ENCODE measurements at places on chromosomes 13 and 19.

GRCh38 chr19:39401070-39401548 is 5.5 kb upstream of the ZFP36 start:
- no peak for DNase-seq

GRCh38 chr13:99505814-99506269 is 4.6 kb downstream of the TM9SF2 start:
- no peak for DNase-seq

DNA sequence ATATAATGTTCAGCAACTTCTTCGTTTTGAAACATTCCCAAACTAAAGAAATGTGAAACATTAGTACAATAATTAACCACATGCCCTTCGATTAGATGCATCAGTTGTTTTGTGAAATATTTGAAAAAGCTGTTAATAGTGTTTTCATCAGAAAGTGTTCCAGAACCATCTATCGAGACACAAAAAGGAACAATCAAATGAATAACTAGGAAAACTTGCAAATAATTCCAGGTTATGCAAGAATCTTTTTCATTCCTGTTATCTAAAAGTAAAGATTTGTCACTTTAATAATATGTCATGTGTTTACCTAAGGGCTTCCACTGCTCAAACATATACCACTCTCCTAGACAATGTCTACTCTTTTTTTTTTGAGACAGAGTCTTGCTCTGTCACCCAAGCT is 904.2 kb upstream of the MIR17HG start:
- DNase-seq = no peak

GRCh38 chr19:14476673-14477401 is 1.7 kb upstream of the PTGER1 start:
- no peak for DNase-seq

- peak; percentile 4 for DNase-seq
Measured at GRCh38 chr19:47573071-47574026, at the start of gene ZNF541. Gene ZNF541 (minus strand): TSS chr19:47573148. CDS start chr19:47555856, 17,292 bp downstream.

DNA sequence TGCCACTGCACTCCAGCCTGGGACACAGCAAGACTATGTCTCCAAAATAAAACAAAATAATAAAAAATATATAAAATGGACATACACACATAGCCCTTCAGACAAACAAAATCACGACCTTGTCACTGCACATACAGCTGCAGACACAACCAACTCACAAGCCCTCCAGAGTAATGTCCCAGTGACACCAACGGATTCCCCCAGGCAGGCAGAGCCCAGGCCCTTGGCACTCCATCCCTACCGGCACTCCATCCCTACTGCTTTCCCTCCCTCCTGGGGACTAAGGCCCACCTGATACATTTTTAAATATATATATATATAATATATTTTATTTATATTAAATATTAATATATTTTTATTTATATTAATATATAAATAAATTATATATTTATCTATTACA is 18.5 kb downstream of the ZNF101 start:
- DNase-seq = no peak

DNA sequence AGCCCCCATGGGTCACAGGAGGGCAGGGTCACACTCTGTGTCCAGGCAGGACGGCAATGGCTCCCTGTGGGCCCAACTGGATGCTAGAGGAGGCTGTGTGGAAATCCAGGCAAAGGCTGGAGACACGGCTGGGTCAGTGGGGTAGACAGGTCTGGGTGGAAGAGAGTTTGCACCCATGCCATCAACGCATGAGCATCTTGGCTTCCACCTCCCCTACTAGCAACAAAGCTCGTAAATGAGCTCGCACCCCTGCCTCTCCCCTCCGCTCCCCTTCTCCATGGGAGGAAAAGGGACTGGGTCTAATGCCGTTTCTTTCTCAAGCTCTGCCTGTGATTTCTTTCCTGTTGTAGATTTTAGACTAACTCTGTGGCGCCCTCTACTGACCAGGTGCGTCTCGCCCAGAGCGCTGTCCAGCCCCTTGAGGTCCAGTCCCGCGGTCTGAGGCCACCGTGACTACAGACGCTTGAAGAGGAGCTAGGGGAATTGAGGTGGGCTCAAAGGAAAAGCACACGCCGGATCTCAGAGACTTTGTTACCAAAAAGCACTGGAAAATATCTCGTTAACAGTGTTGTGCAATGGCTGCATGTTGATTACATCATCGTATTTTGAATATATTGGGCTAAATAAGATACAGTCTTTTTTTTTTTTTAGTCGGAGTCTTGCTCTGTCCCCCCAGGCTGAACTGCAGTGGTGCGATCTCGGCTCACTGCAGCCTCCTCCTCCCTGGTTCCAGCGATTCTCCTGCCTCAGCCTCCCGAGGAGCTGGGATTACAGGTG is 50.7 kb upstream of the USP29 start:
- DNase-seq = peak; percentile 19

- no peak for DNase-seq
Measured at GRCh38 chr13:33992881-33993336, 175.0 kb downstream of the RFC3 start.

DNA sequence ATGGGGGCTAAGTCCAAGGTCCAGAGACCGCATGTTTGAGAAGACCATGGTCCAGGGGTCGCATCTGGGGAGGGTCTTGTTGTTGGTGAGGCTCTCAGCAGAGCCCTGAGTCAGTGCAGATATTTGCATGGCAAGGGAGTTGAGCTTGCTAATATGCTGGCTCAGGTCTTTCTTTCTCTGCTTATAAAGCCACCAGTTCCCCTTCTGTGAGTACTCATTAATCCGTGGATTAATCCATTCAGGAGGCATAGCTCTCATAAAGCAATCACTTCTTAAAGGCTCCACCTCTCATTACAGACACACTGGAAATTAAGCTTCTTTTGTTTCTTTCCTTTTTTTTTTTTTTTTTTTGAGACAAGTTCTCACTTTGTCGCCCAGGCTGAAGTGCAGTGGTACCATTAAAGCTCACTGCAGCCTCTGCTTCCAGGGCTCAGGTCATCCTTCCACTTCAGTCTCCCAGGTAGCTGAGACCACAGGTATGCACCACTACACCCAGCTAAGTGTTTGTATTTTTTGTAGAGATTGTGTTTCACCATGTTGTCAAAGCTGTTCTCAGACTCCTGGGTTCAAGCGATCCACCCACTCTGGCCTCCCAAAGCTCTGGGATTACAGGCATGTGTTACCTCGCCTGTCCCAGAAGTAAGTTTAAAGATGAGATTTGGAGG is 216.4 kb downstream of the SLITRK5 start:
- DNase-seq = no peak

DNA sequence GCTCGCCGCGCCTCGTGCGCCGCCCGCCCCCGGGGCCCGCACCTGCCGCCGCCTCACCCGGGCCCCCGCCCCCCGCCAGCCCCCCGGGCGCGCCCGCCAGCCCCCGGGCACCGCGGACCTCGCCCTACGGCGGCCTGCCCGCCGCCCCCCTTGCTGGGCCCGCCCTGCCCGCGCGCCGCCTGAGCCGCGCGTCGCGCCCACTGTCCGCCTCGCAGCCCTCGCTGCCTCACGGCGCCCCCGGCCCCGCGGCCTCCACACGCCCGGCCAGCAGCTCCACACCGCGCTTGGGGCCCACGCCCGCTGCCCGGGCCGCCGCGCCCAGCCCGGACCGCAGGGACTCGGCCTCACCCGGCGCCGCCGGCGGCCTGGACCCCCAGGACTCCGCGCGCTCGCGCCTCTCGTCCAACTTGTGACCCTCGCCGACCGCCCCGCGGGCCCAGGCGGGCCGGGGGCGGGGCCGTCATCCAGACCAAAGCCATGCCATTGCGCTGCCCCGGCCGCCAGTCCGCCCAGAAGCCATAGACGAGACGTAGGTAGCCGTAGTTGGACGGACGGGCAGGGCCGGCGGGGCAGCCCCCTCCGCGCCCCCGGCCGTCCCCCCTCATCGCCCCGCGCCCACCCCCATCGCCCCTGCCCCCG is 17.2 kb downstream of the POLRMT start:
- no peak for DNase-seq

GRCh38 chr13:35387682-35388250 is 88.7 kb downstream of the MAB21L1 start:
- no peak for DNase-seq

GRCh38 chr13:95647321-95647720 is 2.8 kb upstream of the DZIP1 start:
- no peak for DNase-seq

GRCh38 chr19:29409076-29409862 is 116.5 kb upstream of the VSTM2B start:
- DNase-seq = no peak

- no peak for DNase-seq
Measured at GRCh38 chr13:105785436-105785835, 750.0 kb downstream of the EFNB2 start.

DNA sequence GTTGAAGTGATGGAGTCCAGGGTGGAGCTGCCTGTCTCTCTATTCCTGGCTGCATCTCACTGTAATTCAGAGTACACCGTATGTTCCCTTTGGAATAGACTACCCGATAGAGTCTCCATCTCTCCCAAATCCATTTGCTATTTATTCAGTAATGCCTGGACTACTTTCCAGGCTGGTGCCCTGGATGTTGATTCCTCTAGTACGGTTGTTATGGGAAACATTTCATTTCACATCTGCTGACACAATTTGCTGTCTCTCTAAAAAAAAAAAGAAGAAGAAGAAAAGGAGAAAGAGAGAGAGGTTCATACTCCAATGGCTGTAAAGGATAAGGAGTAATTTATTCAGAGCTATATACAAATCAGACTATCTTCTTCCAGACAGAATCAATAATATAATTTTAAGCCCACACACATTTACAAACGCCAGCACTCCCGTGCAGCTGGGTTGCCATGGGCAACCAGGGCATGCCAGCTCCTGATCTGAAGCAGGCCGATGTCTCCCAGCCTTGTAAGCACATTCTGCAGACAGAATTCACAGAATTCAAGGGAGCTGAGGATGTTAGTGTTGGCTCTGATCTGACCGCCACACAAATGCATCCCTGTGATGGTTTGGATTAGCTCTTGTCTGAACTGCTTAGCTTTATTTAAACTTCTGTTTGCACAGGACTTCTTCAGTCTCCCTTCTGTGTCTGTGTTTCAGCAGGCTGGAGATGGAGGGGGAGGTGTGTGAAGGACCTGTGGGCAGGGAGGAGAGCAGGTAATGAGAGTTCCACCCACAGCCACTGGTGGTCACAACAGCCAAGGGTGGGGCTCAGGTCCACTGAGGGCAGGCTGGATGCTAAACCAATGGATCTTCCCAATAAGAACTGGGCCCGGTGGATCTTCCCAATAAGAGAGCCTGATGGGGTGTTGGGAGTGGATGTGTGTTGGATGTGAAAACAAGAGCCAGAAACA is 66.0 kb downstream of the TEX26 start:
- DNase-seq = no peak

GRCh38 chr13:34078334-34078999 is 260.5 kb downstream of the RFC3 start:
- DNase-seq = no peak

DNA sequence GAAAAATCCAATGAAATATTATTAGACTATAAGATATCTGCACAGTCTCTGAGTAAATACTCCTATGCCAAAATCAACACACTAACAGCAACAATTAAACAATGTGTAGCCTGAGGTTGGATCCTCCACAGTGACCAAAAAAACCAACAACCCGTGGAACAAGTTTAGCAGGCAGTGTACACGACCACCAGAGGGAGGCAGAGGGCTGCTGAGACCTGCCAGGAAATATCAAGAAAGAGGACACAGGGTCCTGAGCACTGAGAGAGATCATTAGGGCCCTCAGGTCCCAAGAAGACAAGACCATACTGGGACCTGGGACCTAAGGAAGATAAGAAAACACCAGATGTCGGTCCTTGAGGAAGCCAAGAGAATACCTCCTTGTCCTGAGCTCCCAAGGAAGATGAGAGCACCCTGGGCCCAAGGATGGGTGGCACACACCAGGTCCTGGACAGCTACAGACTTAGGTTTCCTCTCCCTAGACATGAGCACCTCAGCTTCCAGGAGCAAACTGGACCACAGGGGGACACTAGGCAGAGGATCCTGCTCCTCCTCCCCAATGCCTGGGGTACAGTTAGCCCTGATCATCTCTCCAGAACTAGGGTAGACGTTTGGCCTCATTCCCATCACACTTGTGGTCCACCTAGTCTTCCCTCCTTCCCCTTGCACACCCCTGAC is 822 bp upstream of the ZNF274 start:
- no peak for DNase-seq

DNA sequence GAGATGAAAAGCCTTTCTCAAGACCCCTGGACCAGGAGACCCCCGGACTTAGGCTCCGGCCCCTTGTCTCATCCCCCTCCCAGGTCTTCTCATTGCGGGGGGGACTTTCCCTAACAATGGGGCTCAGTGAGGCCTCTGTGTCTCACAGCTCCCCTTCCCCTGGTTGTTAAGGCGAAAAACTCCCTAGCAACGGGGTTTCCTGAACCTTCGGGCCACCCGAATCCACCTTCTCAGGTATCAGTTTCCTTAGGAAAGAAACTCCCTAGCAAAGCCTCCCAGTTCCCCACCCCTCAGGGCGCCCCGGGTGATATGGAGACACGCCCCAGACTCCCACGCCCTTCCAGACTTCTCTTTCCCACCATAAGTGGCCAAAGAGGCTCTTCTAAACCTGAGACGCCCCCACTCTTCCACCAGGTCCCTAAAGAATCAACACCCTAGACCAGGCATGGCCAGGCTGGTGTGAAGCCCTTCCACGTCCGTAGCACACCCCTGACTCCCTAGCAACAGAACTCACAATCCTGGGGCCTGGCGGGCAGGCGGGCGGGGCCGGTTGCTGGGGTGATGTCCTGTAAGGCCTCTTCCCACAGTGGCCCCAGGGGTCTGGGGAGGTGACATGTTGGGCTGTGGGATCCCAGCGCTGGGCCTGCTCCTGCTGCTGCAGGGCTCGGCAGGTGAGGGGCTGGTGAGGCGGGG is at the start of gene TMEM190:
Gene TMEM190, plus strand, starts transcription at position 586 of the 693 bp plus-strand sequence. Its CDS starts 28 bp downstream, at position 614.
- no peak for DNase-seq

DNA sequence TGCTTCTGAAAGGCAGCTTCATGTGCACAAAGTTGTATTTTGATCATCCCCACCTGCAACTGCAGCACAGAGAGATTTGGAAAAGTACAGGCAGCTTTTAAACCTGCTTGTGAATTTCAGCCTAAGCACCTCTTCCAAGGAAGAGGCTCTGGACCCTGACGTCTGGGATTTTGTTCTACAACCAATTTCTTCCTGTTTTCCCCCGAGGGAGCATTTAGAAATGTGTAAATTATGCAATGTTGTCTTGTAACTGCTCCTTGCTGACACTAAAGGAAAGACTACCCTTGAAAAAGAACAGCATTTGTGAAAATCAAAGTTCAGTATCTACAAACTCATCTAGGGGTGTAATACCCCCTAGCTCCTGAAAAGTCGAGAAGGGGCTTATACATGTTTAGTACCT is 15.4 kb downstream of the MED26 start:
- DNase-seq = no peak
